CD4-positive, alpha-beta T cell treated with Interleukin-4 for 1 hour (primary cell): ENCODE measurements at places on chromosomes 1 and 21.

GRCh38 chr1:187654635-187655034 lies 825.9 kb downstream of the PLA2G4A start:
- no peak for DNase-seq

DNA sequence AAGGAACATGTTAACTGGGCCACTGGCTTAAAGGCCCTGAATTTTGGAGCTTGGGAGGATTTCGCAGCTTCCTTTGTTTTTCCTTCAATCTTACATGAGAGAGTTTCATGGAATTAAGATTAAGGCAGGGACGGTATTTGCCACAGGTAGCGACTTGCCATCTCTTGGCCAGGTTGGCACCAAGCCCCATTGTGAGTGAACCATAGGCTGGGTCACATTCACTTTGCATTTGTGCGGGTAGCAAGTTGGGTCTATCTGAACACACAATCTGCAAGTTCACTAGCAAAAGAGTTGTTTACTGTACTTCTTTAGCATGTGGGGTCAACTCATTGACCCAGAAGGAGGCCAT lies 106.2 kb upstream of the ATP1A1 start:
- no peak for DNase-seq

DNA sequence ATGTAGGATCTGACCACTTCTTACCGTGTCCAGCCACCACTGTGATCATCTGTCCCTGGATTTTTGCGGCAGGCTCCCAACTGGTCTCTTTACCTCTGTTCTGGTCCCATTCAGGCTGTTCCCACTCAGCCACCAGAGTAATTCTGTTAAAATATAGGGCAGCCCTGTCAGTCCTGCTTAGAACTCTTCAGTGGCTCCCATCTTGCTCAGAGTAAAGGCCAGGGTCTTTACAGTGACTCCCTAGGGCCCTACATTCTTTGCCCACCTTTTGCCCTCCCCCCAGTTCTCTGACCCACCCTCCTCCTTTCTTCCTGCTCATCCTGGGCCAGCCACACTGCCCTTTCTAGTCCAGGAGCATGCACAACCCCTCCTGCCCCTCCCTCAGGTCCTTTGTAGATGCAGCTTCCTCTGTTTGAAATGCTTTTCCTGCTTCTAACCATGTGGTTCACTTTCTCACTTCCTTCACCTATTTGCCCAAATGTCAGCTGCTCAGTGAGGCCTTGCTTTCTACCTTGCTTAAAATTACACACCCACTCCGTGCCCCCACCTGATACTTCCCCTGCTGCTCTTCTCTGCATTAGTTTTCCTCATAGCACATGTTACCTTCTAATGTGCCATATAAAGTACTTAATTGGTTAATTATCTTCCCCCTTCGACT lies 7.8 kb downstream of the UBIAD1 start:
- peak; percentile 39 for DNase-seq

- no peak for DNase-seq
Measured at GRCh38 chr1:36236302-36236701, 12.1 kb downstream of the THRAP3 start.

- DNase-seq = no peak
Measured at GRCh38 chr1:109627692-109628399, 8.2 kb downstream of the AMPD2 start.

GRCh38 chr1:119978018-119978505 lies 81.7 kb upstream of the ADAM30 start:
- DNase-seq = no peak

GRCh38 chr1:93716941-93717368 lies 35.3 kb upstream of the BCAR3 start:
- DNase-seq = no peak
